Body of pancreas (tissue), 4 donors: ENCODE measurements at places on chromosomes 3 and 15. TPM values are rescaled to one million over a fixed set of nuclear protein-coding genes. Genes with fewer than 3 reads are reported as not detected.

BCHE gene
- 0.52 TPM for total RNA-seq

DLEC1 gene
- 1.3 TPM for total RNA-seq

CHL1 gene
- total RNA-seq: 10.6 TPM

SLCO3A1 gene
- total RNA-seq: 5.7 TPM

EAF1 gene
- total RNA-seq: 9.1 TPM

SLC38A3 gene
- total RNA-seq: 48.0 TPM

EPHA6 gene
- total RNA-seq: 0.52 TPM

DNA sequence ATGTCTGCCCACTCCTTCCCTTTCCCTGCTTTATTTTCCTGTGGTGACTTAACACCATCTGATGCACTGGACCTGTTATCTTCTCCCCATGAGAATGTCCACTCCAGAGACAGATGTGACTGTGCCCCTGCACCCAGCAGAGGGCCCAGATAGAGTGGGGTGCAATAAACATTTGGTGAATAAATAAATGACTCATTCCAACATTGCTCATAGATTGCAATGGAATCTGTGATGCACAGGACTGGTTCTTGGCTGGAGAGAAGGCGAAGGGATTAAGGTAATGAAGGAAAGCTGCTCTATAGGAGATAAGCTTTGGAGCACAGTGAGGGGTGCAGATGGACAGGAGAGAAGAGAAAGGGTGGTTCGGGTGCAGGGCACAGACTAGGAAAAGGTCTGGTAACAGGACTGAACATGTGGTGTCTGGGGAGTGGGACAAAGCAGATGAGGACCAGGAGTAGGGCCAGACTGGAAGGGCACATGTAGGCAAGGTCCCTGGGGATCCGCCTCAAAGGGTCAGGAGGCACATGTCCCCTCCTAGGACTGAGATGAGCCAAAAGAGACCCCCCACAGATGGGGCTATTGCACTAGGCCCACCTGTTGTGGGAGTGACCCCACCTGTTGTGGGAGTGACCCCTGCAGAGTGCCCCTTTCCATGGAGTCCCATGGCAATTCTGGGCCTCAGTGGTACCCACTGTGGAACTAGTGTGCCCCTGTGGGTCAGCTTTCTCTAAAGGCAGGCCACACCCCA, 17.5 kb upstream of the POC1A start:
- no peaks in the 10 kb centered on the region for H3K36me3 ChIP-seq
- no peak overlapping the region for H3K4me3 ChIP-seq
- no peak for DNase-seq

DNA sequence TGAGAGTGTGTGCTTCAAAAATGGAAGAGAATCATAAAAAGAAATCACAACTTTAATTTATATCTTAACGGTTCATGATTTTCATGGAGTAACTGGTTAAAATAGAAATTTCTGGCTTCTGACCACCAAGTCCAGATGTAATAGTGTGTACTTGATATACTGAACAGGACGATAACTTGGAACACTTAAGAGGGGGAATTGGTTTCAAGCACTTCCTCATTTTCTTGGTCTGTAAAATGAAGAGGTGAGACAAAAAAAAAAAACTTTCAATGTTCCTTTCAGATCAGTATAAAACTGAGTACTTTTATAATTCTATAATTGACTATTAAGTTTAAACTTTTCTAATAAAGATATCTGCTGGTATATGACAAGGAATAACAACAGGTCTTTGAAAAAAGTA, 64.0 kb upstream of the TRA2B start:
- H3K4me3 ChIP-seq: no peak overlapping the region
- H3K4me1 ChIP-seq: peaks cover 4% of the 10 kb centered on the region
- H3K36me3 ChIP-seq: no peaks in the 10 kb centered on the region
- DNase-seq: no peak
- H3K27me3 ChIP-seq: no peaks in the 10 kb centered on the region

GRCh38 chr3:188256758-188257157, 102.8 kb downstream of the LPP start:
- no peaks in the 10 kb centered on the region for H3K36me3 ChIP-seq
- no peak for DNase-seq
- no peaks in the 10 kb centered on the region for H3K27me3 ChIP-seq
- no peak overlapping the region for H3K4me3 ChIP-seq
- H3K27ac ChIP-seq: no peak overlapping the region

DNA sequence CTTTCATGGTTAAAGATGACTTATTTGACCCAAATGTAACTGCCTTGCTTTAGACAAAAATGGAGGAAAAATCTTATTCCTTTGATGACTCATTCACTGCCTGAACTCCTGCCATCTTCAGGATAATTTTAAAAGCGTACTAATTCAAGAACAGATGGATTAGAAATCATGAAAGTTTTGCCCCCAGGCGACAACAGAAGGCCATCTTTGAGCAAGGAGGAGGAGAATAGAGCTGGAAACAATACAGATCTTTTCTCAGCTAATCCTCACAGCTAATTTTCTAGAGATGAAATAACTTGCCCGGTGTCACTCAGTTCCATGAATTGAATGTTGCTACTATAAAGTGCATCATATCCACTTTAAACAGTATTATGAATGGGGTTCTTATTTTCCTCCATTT, 324.7 kb upstream of the RARB start:
- H3K36me3 ChIP-seq: no peaks in the 10 kb centered on the region
- no peaks in the 10 kb centered on the region for H3K27me3 ChIP-seq
- H3K4me3 ChIP-seq: no peak overlapping the region
- DNase-seq: no peak
- H3K4me1 ChIP-seq: no peaks in the 10 kb centered on the region

GRCh38 chr15:91468871-91469580, 369.0 kb downstream of the SV2B start:
- no peak for DNase-seq
- H3K4me1 ChIP-seq: peaks cover 10% of the 10 kb centered on the region
- H3K4me3 ChIP-seq: no peak overlapping the region
- no peaks in the 10 kb centered on the region for H3K36me3 ChIP-seq

GRCh38 chr15:57570340-57570739, 21.4 kb upstream of the MYZAP start:
- no peaks in the 10 kb centered on the region for H3K4me1 ChIP-seq
- DNase-seq: no peak
- no peak overlapping the region for H3K4me3 ChIP-seq
- H3K27me3 ChIP-seq: no peaks in the 10 kb centered on the region
- no peak overlapping the region for H3K27ac ChIP-seq

GRCh38 chr3:67335813-67336212, 318.6 kb downstream of the SUCLG2 start:
- no peak for DNase-seq
- no peak overlapping the region for H3K27ac ChIP-seq
- H3K27me3 ChIP-seq: no peaks in the 10 kb centered on the region
- H3K36me3 ChIP-seq: no peaks in the 10 kb centered on the region
- H3K4me3 ChIP-seq: no peak overlapping the region

- no peaks in the 10 kb centered on the region for H3K4me1 ChIP-seq
- no peak overlapping the region for H3K4me3 ChIP-seq
Observed at GRCh38 chr3:11288786-11289637, 16.8 kb downstream of the ATG7 start.

DNA sequence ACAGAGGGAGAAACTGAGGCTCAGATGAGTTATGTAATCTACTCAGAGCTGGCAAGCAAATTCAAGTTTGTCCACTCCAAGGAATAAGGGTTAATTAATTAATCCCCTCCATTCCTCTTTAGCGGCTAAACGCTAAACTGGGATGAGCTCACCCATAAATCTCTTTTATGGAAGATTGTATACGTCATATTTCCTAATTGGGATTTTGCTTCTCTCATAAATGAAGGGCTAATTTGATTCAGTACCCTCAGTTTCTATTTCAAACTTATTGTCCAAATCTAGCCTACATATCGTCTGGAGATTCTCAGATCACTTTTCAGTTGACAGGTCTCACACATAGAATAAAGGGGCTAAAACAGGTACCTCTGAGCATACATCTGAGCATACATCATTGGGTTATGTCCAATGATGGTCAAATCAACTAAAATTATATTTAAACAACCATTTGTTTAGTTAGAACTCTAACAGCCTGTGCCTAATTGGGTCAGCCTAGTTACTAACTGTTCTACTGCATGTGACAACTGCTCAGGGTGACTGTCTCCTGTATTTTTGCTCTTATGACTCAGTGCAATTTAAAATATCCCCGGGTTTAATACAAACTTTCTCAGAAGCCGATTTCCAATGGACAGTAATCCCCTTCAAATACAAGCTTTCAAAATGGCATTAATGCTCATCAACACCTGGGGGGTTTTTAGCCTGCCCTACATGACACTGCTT, 57.6 kb upstream of the PLXND1 start:
- no peak overlapping the region for H3K4me3 ChIP-seq
- no peaks in the 10 kb centered on the region for H3K27me3 ChIP-seq
- DNase-seq: no peak
- peaks cover 27% of the 10 kb centered on the region for H3K4me1 ChIP-seq
- H3K27ac ChIP-seq: no peak overlapping the region

GRCh38 chr3:69143612-69144011, 21.2 kb upstream of the LMOD3 start:
- H3K36me3 ChIP-seq: no peaks in the 10 kb centered on the region
- DNase-seq: no peak
- H3K4me3 ChIP-seq: no peak overlapping the region
- no peaks in the 10 kb centered on the region for H3K4me1 ChIP-seq

DNA sequence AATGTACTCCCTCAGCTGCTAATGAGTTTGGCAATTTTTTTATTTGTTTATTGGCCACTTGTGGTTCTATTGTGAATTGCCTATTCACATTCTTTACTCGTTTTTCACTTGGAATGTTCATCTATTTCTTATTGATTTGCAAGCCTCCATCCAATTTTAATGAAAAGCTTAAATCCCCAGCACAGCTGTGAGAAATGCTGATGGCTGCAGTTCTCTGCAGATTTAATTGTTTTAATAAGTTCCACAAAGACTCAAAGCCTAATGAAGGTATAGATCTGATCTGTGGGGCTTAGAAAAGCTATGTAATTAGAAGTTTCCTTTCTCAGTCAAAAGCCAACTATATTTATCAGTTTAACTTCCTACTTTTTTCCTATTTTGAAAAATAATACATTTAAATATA, 41.5 kb downstream of the LYZL4 start:
- no peaks in the 10 kb centered on the region for H3K36me3 ChIP-seq
- H3K27me3 ChIP-seq: no peaks in the 10 kb centered on the region
- H3K4me3 ChIP-seq: no peak overlapping the region
- DNase-seq: no peak
- no peak overlapping the region for H3K27ac ChIP-seq
- no peaks in the 10 kb centered on the region for H3K4me1 ChIP-seq

- no peak overlapping the region for H3K27ac ChIP-seq
- H3K27me3 ChIP-seq: no peaks in the 10 kb centered on the region
- H3K4me1 ChIP-seq: no peaks in the 10 kb centered on the region
- no peak overlapping the region for H3K4me3 ChIP-seq
Observed at GRCh38 chr3:53689681-53690080, 156.5 kb downstream of the CHDH start.

GRCh38 chr3:143203142-143203541, 83.6 kb downstream of the CHST2 start:
- no peaks in the 10 kb centered on the region for H3K4me1 ChIP-seq
- no peaks in the 10 kb centered on the region for H3K27me3 ChIP-seq
- no peaks in the 10 kb centered on the region for H3K36me3 ChIP-seq
- no peak overlapping the region for H3K27ac ChIP-seq
- DNase-seq: no peak

DNA sequence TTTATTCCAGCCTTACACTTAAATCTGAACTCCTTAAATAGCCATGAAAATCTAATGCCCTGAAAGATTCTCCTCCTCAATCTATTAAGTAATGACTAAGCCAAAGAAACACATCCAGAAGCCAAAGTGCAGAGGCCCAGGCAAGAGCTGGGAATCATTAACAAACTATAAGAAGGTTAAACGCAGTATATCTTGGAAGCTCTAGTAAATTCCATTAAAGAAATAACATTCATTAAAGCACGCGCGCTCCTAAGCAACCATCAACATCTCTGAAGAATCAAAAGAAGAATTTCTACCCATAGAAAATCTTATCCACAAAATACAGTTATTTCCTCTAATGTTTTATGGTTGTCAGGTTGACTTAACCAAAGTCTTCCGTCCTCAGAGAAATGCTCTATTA, 29.5 kb downstream of the MB21D2 start:
- no peaks in the 10 kb centered on the region for H3K36me3 ChIP-seq
- no peaks in the 10 kb centered on the region for H3K27me3 ChIP-seq
- no peak overlapping the region for H3K27ac ChIP-seq
- H3K4me1 ChIP-seq: peaks cover 11% of the 10 kb centered on the region
- no peak for DNase-seq
- no peak overlapping the region for H3K4me3 ChIP-seq

DNA sequence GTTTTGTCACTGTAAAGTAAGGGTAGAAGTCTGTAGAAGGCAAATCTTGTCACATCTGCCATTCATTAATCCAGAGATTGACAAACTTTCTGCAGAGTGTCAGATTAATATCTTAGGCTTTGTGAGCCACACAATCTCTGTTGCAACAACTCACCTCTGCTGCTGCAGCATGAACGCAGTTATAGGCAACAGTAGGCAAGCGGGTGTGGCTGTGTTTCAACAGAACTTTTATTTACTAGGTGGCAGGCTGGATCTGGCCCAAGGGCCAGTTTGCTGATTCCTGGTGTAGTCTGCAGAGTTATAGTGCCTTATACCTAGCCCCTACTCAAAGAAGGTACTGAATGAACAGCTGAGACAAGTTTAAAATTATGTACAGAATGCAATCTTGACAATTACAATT, 396.7 kb downstream of the FOXP1 start:
- no peak overlapping the region for H3K27ac ChIP-seq
- H3K4me3 ChIP-seq: no peak overlapping the region
- no peaks in the 10 kb centered on the region for H3K36me3 ChIP-seq
- DNase-seq: no peak
- H3K27me3 ChIP-seq: no peaks in the 10 kb centered on the region

DNA sequence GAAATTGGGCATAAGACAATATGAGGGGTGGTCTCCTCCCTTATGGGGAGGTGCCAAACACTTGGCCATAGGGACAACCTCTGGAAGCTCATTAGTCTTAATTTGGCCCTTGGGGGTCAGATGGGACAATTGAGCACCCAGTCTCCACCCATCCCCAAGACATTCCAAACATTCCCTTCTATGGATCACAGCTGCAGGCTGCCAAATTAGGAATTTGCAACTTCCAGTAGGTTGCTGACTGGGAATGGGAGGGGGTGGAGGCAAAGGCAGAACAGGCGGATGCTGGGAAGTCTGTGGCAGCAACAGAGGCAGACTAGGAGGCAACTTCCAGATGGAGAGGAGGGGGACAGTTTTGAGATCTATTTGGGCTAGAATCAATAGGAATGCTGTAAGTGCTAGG, 1.4 kb upstream of the PDHB start:
- no peaks in the 10 kb centered on the region for H3K27me3 ChIP-seq
- H3K27ac ChIP-seq: no peak overlapping the region
- peaks cover 20% of the 10 kb centered on the region for H3K4me1 ChIP-seq
- no peak overlapping the region for H3K4me3 ChIP-seq
- H3K36me3 ChIP-seq: no peaks in the 10 kb centered on the region
- no peak for DNase-seq
